Left kidney (tissue), 8 donors: ENCODE measurements at places on chromosomes 7 and 10. TPM values are rescaled to one million over a fixed set of nuclear protein-coding genes. Genes with fewer than 3 reads are reported as not detected.

Gene PHKG1
- 2.9 TPM for polyA plus RNA-seq

Gene C10orf62
- polyA plus RNA-seq: 1.1 TPM

Gene ANXA8
- 0.38 TPM for polyA plus RNA-seq

Gene HOXA13
- not detected for polyA plus RNA-seq

Gene TMEM140
- polyA plus RNA-seq: 25.9 TPM

Gene BAIAP2L1
- polyA plus RNA-seq: 17.8 TPM

Gene MACC1
- polyA plus RNA-seq: 10.8 TPM

Gene CAV2
- 27.0 TPM for polyA plus RNA-seq

Gene CREB5
- polyA plus RNA-seq: 14.6 TPM

Gene STEAP2
- polyA plus RNA-seq: 22.7 TPM

Gene MICALL2
- 7.9 TPM for polyA plus RNA-seq

Gene ST8SIA6
- 1.7 TPM for polyA plus RNA-seq

GRCh38 chr7:136617176-136617575, 251.3 kb upstream of the CHRM2 start:
- DNase-seq: no peak

- DNase-seq: no peak
Measured at GRCh38 chr10:124385627-124386185, 33.0 kb downstream of the OAT start.

GRCh38 chr10:99393036-99393435, 37.4 kb downstream of the GOT1 start:
- DNase-seq: no peak

DNA sequence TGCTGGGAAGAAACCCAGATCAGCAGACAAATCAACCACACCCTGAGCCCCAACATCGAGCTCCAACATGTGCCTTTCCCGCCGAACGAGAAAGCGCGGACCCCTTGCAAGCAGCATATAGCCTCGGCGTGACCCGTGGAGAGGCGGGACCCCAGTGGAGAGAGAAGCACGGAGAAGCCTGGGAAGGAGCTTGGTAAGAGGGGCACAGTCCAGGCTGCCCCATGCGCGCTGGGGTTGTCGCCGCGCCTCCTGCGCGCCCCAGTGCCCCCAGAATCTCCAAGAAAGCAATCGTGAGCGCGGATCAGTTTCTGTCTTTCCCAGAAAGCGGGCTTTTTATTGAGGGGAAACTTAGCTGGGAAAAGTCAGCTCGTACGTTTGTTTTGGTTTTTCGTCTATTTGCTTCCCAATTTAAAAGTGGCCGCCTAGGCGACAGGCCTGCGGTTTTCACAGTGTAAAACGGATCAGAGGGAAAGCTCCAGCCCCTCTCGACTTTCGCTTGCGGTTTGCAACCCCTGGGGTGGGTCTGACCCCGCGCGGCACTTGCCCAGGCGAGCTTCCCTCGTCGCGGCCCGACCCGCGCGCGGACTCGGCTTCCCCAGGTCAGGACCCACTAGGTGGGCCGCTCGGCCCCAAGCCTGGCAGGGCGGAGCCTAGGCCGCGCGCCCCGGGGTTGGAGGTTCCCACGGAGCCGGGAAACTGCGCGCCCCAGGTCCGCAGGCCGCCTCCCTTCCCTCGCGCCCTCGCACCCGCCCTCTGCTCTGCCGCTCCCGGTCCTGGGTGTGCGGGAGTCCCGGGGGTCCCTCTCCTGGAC, 31.1 kb downstream of the SKIDA1 start:
- DNase-seq: no peak

- DNase-seq: no peak
Measured at GRCh38 chr10:43648095-43648397, 635 bp downstream of the ZNF32 start.

- DNase-seq: no peak
Measured at GRCh38 chr7:20030417-20030816, 186.8 kb downstream of the MACC1 start.

DNA sequence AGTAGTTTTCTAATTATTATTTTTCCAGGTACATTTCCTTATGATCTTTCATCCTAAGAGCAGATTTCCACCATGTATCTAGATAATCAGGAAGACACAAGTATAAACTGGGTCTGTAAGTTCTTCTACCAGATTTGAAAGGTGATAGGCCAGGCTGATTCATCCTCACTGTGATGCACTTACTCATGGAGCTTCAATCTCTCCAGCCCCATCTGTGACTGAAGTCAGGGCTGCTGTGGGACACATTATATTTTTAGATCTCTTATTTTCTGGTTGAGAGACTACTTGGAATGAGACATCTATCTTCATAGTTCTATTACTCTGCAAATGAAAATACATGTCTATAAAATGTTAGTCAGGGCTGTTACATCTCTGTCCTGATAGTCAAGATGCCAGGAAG, 85.5 kb upstream of the SLC25A13 start:
- no peak for DNase-seq

GRCh38 chr7:67764289-67764688, 767.7 kb downstream of the TYW1 start:
- DNase-seq: no peak

DNA sequence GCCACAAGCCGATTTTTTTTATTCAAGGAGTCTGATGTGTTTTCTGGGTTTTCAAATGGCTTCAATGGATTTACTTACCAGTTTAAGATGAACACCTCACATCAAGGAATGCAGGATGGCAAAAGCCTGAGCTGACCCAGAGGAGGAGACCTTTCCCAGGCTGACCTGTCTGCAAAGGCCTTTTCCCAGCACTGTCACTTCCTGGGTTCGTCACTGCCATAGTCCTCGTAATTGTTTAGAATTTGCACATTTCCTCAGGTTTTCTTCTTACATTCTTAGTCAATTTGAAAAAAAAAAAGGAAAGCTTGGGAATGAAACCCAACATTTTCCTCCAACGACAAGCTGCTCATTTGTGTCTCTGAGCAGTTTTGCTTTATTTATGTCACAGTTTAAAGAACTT, 42.0 kb downstream of the PTER start:
- no peak for DNase-seq

DNA sequence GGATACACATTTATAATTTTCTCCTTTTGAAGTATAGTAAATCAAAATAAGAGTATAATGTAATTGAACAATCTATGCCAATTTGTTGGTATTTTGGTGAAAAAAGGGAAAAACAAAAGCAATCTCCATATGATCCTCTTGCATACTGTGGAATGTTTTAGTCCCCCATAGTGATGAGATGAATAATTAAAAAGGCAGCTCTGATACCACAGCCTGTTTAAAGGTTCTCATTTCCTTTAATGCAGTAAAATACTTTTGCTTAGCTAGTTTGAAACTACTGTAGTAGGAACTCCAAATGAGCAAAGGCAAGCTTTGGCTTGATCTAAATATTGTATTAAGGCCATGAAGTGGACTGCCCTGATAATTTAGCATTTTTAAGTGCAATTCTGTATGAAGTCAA, 77.6 kb downstream of the VTI1A start:
- DNase-seq: no peak

- DNase-seq: no peak
Measured at GRCh38 chr10:30598105-30598776, 31.3 kb downstream of the LYZL2 start.

- DNase-seq: no peak
Measured at GRCh38 chr7:132464740-132465139, 111.5 kb downstream of the PLXNA4 start.

DNA sequence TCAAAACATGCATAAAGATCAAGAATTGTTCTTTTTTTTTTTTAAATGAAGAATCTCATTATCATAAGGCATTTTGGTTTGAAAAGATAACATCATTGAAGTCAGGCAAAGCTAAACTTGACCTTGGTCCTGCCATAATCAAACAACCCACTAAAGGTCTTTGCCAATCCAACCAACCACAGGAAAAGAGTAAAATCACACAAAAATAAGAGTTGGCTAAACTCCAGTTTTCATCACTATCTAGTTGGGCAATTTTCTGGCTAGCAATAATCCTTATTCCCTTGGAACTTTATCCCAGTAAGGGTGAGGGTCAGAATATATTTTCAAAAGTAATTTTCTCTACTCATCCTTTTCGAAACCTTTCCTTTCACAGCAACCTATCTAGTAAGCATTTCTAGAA, 62.4 kb downstream of the HIBADH start:
- DNase-seq: no peak

GRCh38 chr10:72276421-72277339, 3.0 kb downstream of the DDIT4 start:
- DNase-seq: no peak

DNA sequence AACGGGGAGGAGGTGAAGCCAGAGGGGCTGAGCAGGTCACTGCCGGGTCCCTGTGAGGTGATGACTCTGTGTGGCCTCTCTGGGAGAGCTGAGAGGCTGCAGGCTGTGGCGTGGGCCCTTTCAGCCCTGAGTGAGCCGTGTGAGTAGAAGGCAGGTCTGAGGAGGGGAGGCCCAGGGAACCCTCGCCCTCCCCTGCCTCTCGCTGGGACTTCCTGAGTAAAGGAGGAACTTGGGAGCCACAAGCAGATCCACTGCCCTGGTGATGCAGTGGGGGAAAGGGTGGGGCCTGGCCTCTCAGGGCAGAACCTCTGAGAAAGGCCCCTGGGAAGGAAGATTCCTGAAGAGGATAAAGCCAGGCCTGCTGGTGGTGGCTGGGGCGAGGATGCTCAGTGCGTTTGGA, 22.8 kb downstream of the EEPD1 start:
- DNase-seq: no peak

DNA sequence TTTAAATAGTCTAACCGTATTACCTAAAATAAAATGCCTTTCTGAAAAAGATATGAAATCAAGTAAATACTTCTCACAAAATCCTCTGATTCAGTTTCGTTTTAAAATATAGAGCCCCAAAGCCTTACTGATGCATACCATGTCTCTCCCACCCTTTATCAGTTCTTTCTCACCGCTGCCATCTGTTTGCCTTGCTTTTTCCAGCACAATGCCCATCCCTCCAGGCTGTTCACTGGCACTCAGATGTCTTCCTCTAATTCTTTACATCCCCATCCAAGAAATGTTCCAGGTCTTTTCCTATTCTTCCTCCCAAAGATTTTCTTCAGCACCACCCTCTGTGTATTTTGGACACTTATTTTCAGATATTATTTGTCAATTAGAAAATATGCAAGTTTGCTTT, 116.5 kb upstream of the LRRN3 start:
- no peak for DNase-seq

DNA sequence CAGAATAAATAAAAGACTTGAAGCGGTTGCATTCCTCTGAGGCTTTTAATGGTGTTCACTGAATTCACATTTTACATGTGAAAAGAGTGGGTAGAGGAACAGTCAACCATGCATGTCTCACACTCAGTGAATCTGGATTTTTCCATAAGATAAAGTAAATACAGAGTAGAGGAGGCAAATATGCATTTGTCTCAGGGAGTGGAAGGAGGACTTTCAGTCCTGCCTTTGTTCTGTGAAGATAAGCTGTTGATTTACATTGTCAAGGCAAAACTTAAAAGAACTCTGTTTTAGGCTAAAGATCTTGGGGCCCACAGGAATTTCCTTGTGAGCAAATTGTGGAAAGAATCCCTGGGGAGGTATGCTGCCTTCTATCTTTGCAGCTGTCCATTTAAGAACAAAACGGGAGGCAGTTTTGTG, 825.3 kb upstream of the MBL2 start:
- no peak for DNase-seq

DNA sequence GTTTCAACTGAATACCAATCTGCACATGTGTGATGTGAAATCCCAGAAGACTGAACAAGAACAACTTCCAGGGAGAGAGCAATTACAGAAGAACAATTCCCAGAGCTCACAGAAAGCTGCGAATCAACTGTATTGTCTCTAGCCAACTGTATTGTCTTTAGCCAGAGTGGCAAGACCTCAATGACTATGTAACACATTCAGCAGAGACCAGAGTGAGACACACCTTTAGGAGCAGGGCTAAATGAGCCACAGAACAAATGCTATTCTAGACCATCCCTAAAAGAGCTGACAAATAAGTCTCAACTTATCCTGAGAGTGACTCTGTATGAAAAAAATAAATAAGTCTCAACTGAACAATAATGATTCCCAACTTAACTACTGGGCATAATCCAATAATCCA, 72.0 kb downstream of the KMT2C start:
- DNase-seq: no peak

- DNase-seq: no peak
Measured at GRCh38 chr10:133306097-133306476, 2.6 kb downstream of the TUBGCP2 start.

DNA sequence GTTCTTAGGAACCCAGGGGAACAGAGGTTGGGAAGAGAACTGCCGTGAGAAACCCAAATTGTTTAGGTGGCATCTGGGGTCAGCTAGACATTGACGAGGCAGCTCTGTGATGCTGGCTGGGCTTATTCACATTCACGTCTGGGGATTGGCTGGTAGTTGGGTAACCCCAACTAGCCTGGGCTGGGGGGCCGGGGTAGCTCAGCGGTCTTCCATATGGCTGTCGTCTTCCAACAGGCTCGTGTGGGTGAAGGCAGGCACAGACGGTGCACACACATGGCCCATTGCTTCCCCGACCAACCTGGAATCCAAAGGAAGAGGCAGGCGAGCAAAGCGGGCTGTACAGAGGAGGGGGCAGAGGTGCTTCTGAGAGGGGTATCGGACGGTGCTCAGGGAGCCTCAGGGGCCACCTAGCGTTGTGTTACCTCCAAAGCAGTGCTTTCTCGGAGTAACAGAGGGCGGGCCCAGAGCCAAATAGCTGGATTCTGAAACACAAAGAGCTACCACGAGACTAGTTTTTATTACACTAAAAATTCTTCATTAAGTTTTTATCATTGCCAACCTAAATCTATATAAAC, 34.5 kb downstream of the MKI67 start:
- DNase-seq: no peak
